ENCODE measurements at places on chromosomes 5 and 9.

GRCh38 chr5:115402822-115403577 lies 106.5 kb upstream of the CCDC112 start:
- DNase-seq, result no peak

DNA sequence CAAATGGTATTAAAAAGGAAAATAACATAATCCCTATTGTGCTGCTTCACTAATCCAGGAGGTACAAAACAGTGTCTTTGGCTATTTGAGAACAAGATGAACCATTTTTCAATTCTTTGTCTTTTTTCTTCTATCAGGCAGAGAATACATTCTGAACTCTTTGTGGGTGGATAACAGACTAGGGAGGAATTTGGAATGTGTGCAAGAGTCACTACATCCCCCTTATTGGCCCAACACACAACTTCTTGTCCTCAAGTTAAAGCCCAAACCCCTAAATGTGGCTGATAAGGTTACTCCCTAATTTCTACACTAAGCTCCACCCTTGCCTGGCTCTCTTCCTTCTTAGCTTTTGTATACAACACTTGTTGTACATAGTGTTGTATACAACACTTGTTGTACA lies 342.7 kb upstream of the RFX3 start:
- DNase-seq, result no peak

- no peak for DNase-seq
These were observed 38.3 kb downstream of the PIK3R1 start for GRCh38 chr5:68253624-68254585.

DNA sequence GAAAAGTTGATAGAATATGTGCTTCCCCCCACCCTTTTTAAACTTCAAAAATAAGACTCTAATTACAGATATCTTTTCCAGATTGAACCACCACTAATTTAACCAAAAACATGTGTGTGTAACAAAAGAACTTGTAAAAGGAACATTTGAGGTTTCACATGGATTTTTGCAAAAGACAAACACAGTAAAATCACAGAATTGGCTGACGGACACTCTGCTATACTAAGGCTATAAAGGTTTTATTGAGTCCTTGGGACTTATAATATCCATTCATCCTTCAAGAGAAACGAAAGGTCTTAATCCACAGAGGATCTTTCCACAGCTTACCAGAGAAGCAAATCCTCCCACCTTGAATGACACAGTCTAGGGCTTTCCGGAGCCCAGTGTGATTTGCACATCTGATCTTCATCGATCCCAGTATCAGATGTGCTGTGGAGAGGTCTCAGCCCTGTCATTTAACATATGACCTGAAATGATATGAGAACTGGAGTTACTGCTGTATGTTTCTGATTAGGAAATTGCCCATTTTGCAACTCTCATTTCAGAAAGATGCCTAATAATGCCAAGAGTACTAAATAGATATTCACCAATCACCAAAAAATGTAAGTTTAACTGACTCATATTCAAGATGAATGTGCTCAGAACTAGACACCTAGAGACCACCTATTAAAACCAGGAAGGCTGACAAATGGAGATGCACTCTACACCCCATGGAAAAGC lies 256.5 kb upstream of the FBXL7 start:
- no peak for DNase-seq

GRCh38 chr9:31034311-31034710 lies 1350.1 kb upstream of the ACO1 start:
- DNase-seq, result no peak

DNA sequence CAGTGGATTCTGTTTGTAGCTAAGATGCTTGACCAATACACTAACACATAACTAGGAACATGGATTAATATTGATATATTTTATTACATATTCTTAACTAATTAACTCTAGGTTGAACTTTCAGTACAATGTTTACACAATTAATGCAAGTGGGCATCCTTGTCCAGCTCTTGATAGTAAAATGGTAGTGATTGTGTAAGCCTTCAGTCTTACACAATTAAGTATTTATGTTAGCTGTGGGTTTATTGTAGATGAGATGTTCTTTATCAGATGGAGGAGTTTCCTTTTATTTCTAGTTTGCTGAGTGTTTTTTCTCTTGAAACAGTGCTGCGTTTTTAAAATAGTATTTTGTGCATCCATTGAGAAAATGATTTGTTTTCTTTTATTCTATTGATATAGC lies 1210.8 kb downstream of the CDH12 start:
- DNase-seq, result no peak

Measured in iPS DF 19.7 (cell line).